CD4-positive, alpha-beta memory T cell (primary cell): ENCODE measurements at places on chromosomes 3 and 15.

GRCh38 chr3:43525386-43525785 lies 96.4 kb downstream of the ANO10 start:
- DNase-seq, result no peak

GRCh38 chr3:140627756-140628155 lies 50.1 kb upstream of the TRIM42 start:
- no peak for DNase-seq

GRCh38 chr15:43789409-43789808 lies 2.7 kb upstream of the SERF2 start:
- no peak for DNase-seq

GRCh38 chr3:72411843-72412242 lies 436.4 kb downstream of the SHQ1 start:
- no peak for DNase-seq

GRCh38 chr15:56036546-56037067 lies 43.2 kb upstream of the NEDD4 start:
- DNase-seq, result no peak

GRCh38 chr3:141427764-141428163 lies 59.1 kb upstream of the RASA2 start:
- no peak for DNase-seq

- no peak for DNase-seq
Measured at GRCh38 chr15:92667287-92667904, 11.8 kb upstream of the FAM174B start.

- DNase-seq, result no peak
Measured at GRCh38 chr15:77831986-77832385, 199.3 kb upstream of the LINGO1 start.

GRCh38 chr15:90906181-90906849 lies 3.2 kb downstream of the MAN2A2 start:
- DNase-seq, result no peak

- DNase-seq, result no peak
Measured at GRCh38 chr3:62954580-62954979, 79.4 kb upstream of the CADPS start.

- DNase-seq, result no peak
Measured at GRCh38 chr3:107663266-107663665, 140.5 kb downstream of the BBX start.

DNA sequence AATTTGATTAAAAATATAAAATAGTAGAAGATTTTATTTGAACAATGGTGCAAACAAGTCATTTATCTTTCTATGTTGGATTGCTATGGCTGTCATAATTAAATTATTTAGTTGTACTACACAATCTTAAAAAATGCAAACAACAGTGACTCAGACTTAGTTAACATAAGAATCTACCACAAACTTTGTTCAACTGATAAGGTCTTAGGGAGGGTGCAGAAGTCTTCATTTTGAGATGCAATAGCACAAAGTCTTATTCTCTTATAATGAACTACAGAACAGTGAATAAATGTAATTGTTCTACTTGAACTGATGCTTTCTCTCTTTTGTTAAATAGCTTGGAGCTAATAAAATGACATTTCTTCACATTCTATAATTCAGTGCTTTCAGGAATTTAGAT lies 482.8 kb upstream of the NAALADL2 start:
- DNase-seq, result no peak

GRCh38 chr3:133505813-133506212 lies 67.7 kb upstream of the CDV3 start:
- no peak for DNase-seq

DNA sequence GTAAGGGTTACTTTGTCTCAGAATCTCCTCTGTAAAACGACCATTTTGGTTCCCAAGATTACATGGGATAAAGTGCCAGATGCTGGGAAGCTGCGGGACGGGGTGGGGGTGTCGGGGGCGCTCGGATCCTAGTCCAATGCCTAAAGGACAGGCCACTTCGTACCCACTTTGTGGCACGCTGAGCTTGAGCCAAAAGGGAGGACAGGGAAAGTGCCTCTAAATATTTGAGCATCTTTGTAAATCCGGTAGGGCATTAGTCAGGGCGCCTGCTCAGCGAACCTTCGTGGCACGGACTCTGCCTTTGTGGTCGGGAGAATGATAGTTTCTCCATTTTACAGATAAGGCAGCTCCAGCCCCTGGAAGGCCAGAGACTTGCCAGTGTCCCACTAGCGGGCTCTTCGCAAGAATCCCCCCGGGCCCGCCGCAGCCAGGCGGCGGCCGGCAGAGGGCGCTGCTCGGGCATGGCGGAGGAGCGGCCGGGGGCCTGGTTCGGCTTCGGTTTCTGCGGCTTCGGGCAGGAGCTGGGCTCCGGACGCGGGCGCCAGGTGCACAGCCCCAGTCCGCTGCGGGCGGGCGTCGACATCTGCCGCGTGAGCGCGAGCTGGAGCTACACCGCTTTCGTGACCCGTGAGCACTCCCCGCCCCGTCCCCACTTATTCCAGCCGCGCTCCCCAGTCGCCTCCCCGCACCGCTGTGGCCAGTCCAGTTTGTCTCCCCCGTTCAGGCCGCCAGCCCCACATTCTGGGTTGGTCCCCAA lies 1.8 kb downstream of the RCCD1 start:
- DNase-seq, result peak; percentile 42

DNA sequence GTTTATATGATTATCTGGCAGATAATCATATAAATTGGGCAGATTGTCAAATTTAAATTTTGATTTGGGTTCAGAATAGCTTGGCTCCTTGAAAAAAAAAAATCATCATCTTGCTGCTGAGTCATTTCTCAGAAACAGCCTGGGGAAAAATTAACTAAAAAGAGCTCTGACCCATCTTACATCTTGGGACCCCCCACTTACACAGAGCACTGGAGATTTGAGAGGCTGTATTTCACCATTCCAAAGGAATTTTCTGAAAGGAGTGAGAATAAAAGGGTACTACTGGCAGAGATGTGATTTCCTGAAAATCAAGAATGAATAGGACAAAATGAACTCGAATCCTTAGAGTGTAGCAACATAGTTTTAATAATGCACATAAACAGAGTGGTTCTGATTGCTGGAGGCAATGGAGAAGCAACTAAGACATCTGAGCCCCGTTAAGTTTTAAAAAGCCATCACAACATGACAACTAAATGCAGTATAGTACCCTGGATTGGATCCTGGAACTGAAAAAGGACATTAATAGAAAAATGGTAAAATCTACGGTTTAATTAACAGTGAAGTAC lies 97.5 kb downstream of the RFTN1 start:
- DNase-seq, result no peak

DNA sequence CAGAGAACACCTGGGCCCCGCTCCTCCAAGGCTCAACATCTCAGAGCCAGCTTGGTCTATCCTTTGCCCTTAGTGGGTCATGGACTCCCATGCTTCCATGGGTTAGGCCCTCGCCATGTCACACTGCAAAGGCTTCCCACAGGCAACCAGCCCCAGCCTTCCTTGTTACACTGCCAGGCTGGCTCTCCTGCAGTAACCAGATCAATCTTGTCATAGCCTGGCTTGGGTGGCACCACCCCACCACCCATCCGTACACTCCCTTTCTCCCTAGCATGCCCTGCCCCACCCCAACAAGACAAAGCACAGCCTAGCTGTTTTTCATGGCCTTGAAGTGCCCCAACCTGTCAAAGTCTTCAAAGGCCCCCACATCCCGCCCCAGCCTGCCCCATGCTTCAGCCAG lies 30.5 kb downstream of the CA12 start:
- DNase-seq, result no peak

DNA sequence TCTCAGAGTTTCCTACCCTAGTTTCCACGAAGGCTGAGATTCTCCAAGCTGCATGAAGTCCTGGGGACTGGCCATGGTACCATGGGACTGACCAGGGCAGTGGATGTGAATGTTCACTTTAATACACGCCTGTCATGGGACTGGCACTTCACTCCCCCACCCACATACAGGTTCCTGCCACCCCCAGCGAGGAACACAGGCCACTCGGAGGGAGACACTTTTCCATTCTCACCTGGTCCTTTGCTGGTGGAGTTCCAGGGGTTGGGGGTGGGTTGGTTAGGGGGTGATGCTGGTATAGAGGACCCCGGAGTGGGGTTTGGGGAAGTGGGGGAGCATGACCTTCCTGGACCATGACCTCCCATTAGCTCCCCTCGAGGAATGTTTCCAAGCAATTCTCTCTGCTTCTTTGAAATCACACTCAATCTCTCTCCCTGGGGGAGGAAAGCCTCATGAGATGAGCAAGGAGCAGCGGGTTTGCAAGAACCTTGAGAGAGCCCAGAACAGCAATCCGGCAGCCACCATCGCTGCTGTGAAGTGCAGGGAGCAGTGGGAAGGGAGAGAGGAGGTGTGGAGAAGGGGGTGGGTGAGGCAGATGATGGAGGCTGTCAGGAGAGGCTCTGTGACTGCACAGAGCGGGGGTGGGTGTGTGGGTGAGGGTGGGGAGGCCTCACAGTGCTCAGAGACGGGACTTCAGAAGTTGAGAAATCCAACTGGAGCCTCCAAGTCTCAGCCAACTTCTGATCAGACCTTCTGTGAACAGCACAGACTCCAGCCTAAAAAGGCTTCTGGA lies 69.7 kb downstream of the ADCY5 start:
- no peak for DNase-seq
